SK-N-DZ (cell line): ENCODE measurements at places on chromosomes 6 and 20.

DNA sequence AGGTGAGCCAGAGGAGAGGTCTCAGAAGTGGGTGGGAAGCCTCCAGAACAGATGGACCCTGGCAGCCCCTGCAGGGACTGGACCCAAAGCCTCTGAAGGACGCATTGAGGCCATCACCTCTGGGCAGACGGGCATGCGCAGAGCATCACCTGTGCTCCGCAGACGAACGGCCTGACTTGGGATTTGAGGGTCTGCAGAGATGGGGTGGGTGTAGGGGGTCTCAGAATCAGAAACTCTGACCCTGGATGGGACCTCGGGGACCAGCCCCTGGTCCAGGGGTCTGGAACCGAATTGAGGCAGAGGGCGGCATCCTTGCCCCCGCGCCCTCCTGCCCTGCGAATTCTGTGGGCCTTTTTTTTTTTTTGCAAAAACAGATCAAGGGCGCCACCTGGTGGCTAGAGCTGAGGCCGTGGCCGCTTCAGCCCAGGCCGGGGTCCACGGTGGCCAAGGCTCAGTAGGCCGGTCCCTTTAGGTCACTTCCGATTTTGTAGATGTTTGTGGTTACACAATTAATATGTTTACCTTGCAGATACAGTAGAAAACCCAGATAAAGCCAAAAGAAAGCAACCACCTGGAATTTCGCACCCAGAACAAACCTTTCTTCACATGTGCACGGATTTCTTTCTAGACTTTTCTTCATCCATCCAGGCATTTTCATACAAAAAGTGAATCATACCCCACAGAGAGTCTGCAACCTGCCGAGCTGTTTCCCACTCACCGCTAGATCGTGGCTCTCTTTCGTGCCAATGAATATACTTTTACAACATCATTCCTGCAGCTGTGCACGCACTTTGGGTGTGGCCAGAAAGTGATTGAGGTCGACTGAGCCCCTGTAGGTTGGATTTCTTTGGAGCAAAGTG is 25.9 kb downstream of the ZBP1 start:
- DNase-seq = peak; percentile 59

GRCh38 chr6:40097590-40097989 is 163.3 kb upstream of the MOCS1 start:
- no peak for DNase-seq

DNA sequence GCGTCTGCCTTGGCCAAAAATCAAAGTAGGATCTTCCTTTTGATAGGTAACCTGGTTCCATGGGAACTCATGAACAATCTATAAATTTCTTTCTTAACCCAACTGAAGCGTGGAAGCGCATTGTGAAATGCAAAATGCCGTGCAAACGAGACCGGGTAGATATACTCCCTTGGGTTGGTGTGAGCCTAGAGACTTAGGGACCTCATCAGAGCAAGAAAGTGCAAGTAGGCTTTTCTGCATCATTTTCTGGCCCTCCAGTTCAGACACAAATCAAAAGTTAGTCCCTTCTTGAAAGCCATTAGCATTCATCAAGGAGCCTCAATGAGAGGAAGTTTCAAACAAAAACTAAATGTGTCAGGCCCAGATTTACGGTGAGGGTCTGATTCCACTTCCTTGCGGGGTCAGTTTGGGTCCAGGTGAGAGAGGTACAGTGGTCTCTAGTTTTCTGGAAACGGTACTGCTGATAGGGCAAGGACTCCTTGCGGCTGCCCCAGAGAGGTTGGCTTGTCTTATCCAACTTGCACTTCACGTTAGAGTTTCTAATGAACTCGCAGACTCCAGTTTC is 5.3 kb upstream of the ZNF184 start:
- DNase-seq = no peak

DNA sequence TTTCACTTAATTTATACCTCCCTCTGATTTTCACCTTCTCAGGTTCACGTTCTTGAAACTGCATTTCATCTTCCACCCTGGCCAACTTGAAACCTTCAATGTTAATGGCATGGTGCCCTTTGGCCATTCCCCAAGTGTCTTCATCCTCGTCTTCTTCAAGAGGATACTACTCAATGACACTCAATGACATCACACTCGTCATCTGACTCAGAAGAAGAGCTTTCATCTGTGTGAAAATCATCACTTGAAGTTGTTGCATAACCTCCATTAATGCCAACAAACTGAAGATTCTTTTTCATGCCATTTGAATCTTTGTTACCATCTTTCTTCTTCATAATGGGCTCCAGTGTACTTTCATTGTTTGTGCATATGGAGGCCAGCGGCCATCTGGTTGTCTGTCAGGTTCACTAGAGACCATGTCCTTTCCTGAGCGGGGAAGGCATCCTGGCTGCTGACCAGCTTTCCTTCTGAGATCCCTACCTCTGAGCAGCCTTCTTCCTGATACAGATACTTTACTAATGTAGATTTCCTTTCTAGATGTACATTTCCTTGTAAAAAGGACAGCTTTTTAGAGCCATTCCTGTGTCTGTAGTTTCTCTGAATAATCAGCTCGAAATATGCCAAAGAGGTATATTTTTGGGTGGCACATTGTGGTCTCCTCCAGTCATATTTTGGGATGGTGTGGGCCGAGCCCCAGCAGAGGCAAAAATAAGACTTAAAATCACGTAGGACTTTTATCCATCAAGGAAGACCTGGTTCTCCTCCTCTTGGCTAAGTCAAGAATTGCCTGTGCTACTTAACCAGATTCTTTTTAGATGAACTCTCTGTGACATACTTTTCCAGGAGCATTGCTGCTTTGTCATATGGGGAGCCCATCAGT is 21.3 kb downstream of the TRMT6 start:
- DNase-seq = no peak

DNA sequence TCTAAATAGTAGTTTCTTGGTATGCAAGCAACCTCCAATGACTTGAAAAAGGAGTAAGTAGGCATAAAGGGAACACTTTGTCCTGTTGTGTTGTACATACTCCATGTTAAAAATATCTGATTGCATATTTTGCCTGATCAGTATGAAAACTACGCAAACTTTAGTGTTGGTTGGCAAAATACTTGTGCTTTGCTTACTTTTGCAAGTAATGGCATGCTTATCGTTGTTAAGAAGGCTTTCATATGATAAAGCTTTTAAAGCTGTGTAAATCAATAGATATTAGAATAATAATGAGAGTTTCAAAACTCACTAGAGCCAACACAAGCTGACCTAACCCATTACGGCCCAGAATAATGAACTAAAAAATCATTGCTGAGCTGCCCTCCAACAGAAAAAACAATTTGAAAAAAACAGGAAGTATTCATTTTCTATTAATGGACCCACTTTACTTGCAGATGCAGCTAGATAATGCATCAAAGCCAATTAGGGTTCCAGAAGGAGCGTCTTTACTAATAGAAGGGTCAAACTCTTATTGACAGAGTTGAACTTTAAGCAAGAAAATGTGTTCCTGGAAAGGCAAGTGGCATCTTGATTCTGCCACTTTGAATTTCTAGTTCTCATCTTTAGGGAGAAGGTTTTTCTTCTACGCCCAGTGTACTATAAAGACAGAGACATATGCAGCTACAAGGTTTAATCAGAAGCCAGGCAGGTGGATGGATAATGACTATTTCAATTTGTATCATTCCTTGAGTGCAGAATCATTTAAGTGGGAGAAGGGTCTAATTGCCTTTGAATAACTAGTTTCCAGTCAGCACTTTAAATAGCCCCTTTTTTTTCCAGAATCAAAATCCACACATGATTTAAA is 82.2 kb downstream of the SNAP25 start:
- no peak for DNase-seq
